ENCODE measurements at places on chromosomes 11 and 22.

DNA sequence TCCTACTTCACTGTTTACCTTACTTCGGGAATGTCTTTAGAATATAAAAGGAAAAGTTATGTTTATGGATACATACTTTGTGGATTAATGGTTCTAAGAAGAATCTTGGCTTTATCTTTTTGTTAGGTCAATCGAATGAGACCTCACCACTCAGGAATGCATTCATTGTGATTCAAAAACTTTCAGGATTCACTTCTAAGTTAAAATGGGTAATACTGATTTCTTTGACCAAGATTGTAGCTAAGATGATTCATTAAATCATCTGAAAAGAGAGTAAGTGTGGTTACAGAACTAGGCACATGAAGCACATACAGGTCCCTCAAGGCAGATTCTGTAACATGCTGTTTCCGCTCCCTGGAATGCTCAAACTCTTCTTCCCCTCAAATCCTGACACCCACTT lies 716.4 kb downstream of the KCNA4 start:
- peak; percentile 93 for DNase-seq

DNA sequence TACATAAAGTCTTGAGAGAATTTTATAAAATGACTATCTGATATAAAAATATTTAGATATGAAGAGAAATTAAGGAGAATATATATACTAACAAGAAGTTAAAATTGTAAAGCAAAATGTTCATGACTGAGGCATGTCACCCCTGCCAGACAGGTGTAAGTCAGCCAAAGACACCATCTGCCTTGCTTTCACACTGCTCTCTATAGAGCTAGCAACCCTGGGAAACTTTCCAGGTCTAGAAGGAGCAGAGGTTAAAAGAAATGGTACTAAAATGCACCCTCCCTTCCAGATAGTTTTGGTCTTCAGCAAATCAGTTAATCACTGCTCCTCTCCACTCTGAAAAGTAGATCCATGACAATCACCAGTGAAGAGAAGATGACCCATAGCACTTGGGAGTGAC lies 16.5 kb downstream of the PPP2R1B start:
- no peak for DNase-seq

DNA sequence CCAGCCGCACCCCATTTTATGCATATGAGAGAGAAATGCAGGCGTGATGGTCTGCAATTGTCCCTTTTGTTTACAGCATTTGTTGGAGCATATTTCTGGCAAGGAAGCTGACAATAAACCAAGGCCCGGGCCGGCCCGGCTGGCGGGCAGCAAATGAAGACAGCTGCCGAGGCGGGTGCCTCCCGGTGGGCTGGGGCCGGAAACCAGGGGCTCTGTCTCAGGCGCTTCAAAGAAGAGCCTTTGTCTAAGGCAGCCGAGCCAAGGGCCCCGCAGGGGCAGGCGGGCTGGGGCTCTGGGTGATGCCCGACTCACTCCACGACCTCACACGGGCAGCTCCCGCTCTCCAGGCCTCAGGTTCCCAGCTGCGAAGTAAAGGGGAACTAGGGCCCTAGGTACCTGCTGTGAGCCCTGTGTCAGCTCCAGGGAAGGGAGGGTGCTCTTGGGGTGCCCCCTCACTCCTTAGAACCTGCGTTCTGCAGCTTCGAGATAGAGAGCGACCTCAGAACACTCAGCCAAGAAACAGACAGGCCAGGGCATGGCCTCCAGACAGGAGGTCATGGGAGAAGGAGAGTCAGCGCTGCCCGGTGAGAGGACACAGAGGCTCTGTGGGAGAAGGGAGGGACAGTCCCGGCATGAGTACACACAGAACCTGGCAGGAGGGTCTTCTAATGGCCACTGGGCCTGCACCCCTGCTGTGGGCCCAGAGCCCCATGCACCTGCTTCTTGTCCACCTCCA lies 2.4 kb downstream of the LINC01488 start:
- DNase-seq = no peak

DNA sequence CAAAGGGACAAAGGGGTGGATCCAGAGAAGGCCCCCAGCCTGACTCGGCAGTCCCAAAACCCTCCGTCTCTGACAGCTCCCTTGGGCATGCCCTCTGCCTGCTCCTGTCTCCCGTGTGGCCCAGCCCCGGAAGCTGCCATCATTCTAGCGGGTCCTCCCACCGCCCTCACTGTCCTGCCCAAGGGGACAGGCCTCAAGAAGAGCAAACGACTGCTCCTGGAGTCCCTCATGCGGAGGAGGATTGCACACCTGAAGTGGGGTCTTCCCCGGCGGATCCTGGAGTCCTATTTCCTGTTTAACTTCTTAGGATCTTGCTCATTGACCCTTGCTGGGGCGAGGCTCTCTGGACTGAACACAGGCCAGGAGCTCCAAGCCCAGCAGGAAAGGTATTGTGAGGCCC lies 2.6 kb upstream of the MEI1 start:
- DNase-seq = no peak

GRCh38 chr22:46557736-46558480 lies 20.5 kb upstream of the CELSR1 start:
- no peak for DNase-seq

DNA sequence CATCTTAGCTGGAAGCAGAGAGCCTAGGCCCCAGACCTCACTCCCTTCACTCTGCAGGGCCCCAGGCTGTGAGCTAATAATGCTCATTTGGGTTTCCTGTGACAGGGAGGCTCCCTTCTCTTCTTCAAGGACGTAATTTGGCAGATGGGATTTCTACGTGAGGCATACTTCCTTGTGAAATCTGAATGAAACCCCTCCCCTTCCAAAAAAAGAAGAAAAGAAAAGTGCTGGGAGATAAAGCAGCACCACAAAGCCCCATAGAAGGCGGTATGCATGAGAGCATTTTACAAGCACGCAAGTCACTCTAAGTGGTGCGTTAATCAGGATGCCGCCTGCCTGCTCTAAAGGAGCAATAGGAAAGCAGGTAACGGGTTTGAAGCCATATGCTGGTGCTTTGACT lies 5.7 kb downstream of the P2RX3 start:
- DNase-seq = no peak

GRCh38 chr11:111598148-111598547 lies 4.1 kb upstream of the SIK2 start:
- DNase-seq = no peak

GRCh38 chr11:31816468-31817053 lies 5.4 kb upstream of the PAX6 start:
- DNase-seq = no peak

GRCh38 chr11:6648501-6648900 lies 7.1 kb downstream of the DCHS1 start:
- DNase-seq = no peak

DNA sequence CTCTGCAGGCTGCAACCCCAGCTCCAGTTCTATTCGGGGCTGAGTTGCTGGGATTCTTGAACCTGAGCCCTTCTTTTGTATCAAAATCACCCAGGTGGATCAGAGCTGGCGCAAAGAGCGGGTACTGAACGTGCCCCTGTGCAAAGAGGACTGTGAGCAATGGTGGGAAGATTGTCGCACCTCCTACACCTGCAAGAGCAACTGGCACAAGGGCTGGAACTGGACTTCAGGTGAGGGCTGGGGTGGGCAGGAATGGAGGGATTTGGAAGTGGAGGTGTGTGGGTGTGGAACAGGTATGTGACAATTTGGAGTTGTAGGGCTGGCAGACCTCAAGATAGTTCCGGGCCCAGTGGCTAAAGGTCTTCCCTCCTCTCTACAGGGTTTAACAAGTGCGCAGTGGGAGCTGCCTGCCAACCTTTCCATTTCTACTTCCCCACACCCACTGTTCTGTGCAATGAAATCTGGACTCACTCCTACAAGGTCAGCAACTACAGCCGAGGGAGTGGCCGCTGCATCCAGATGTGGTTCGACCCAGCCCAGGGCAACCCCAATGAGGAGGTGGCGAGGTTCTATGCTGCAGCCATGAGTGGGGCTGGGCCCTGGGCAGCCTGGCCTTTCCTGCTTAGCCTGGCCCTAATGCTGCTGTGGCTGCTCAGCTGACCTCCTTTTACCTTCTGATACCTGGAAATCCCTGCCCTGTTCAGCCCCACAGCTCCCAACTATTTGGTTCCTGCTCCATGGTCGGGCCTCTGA lies 3.8 kb downstream of the FOLR1 start:
- DNase-seq = no peak

DNA sequence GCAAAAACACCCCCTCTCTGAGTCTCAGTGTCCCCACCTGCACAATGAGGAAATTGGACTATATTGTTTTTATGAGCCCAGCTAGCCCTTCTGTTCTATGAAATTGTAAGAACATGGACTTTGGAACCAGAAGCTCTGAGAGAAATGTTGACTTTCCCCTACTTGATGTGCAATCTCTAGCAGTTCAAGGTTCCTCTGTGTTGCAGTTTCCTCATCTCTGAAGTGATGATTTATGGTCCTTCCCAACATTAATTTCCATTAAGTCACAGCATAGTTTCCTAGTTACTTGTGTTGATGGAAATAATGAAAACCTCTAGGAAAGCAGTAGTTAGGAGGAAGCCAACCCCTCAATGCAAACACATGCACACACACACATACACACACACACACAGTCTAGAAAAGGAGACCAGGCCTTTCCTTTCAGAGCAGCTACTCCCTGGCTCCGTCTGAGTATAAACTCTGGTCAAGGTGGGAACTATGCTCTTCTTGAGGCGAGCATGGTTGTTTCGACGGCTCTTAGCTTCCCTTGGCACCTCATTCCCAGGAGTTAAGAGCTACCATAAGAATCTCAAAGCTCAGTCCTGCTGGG lies 518.4 kb downstream of the SOX6 start:
- DNase-seq = no peak
